Stimulated activated CD4-positive, alpha-beta T cell treated with anti-CD3 and anti-CD28 coated beads, Interleukin-15, amount 100 ng/mL, for 1 hour (primary cell): ENCODE measurements at places on chromosomes 2 and 18.

DNA sequence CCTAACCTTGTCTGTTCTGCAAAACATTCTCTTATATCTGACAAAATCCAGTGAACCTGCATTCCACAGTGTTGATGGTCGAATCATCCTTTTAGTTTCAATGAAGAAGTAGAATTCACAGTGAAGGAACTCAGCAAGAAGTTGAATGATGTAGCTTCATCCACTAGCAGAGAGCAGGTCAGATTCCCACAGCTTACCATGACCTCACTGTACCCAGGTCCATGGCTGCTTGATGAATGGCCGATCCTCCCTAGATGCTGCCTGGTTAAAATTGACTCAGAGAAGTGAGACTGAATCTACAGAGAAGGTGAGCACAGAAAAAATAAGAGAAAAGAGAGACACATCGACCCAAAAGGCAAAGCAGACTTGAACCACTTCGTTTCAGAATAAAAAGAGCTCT lies 906.0 kb upstream of the CHAC2 start:
- no peak for DNase-seq

- DNase-seq = no peak
These were observed 111.2 kb downstream of the PLB1 start for GRCh38 chr2:28606986-28607441.

DNA sequence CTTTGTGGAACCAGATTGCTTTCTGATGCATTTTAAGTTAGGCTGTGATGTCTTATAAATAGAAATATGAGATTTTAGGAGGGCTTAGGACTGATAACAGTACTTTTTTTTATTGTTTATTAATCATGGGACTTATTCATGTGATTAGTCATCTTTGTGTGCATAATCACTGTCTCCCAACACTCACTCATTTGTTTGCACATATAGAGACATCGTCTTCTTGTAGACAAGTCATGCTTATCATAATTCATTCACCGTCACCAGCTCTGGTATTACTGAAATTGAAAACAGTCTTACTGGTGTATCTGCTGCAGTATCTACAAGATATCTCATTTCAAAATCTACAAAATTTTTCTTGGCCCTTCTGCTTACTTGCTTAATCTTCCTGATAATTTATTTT lies 45.8 kb downstream of the WDR7 start:
- no peak for DNase-seq

- DNase-seq = no peak
These were observed 106.0 kb downstream of the CYP26B1 start for GRCh38 chr2:72041638-72042111.
